ENCODE measurements at places on chromosomes 2 and 18.

- DNase-seq, result no peak
Observed at GRCh38 chr2:54424555-54425163, 31.5 kb upstream of the SPTBN1 start.

DNA sequence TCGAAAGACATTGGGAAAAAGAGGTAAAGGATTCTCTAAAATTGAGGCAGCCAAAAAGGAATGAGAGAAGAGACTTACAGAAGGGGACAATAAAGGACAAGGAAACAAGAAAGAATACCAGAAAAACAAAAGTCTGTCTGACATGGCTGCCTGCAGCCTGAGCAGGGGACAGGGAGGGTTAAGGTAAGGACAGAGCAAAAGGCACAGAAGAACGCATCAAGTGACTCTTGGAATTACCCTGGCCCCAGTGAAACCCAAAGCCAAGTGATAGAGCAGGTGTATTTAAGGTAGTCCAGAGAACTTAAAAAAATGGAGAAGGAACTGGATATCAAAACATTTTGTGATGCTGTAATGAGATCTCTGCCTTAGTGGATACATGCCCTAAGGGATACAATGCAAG lies 47.1 kb upstream of the XIRP2 start:
- no peak for DNase-seq

- DNase-seq, result no peak
Observed at GRCh38 chr2:18544171-18544570, 16.3 kb downstream of the RDH14 start.

DNA sequence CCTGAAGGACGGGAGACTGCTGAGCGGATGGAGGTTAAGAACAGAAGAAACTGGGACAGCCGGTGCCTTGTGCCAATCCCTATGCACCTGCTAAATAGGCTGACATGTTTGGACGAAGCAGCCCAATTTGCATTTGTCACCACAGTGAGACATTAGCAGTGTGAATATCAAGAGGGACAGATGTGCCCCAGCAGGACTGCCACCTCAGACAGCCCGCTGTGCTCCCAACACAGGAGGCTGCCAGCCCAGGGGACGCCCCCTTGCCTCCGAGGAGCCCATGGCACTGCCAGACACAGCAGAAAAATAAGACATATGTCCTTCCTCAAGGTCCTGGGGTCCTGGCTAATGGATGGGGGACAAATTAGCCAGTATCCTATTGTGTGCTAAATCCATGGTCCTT lies 306.7 kb upstream of the POU3F3 start:
- no peak for DNase-seq

DNA sequence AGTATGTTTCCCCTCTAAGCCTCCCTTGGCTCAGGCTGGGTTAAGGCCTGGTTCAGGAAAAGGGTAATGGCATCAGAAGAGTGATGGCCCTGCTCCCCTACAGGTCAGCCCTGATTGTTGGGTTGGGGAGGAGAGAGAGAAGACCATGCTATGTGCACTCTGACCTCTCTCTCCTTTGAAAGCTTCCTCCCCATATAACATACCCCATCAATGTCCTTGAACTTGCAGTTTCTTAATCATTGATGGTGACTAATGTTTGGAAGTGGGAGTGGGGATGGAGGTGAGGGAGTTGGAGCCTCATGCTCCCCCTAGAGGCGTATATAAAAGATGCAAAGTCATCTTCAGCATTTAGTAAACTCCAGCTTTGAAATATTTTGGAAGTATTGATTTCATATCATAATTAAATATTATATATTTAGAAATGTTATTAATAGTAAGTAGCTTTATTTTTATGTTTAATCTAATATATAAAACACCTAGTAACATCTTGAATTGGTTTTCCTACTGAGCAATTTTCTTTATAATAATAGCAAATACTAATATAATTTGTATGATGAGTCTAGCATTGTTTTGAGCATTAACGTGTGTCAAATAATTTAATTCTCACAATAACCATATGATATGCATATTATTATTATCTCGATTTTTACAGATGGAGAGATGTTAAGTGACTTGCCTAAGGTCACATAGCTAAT lies 8.8 kb downstream of the PLCL1 start:
- DNase-seq, result no peak

- no peak for DNase-seq
Observed at GRCh38 chr2:45320956-45321355, 290.1 kb downstream of the SRBD1 start.

DNA sequence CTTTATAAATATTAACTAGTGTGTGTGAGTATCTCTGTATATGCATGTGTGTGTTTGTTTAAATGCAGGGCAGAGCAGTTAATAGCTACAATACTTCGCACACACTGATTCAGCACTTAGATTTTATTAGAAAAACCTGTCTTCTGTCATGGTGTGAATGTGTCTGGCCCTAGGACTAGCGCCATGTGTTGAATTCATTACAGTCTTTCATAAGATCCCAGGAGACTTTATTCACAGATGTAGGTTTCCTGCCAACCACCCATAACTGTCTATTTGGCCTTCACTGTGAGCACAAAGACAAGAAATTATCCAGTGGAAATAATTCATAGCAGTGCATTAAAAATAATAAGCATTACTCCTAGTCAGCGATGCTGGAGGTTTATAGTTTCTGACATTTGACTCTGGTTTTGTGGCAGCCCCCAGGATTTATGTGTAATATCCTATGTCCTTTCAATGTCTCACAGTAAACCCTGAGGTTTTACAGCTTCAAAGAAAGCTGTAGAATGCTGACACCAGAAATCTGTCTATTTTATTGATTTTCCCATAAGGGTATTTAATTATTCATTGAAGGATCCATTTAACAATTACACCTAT lies 93.9 kb downstream of the ZNF804A start:
- no peak for DNase-seq

DNA sequence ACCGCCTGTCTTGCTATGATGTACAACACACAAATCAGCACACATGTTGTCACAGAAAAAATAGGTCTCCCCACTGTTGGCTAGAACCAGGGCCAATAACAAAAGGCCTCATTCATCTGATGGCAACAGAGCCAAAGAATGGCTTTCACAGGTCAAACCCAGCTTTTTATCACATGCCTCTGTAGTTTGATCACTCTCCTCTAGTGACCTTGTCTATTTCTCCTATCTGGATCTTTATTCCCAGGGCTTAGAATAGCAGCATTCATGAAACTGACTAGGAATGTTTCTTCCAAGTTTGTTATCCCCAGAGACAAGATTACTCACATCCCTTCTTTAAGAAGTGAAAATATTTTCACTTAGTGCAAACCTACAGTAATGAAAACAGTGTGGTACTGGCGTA lies 285.8 kb upstream of the GYPC start:
- no peak for DNase-seq

DNA sequence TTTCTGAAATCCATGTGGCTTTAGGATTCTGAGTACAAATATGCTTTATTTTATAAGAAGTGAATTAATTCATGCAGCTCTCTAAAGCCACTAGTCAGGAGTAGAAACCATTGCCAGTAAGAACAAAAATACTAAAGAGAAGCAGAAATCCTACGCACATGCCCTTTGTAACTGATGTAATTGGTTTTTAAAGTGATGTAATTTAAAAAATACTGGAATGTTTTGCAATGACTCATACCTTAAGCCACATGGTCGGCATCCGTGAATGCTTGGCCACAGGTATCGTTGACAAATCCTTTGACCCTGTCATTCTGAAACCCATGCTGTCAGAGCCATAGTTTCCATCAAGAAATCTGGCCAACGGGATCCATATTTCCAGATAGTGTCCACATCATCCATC lies 213.3 kb downstream of the ACKR3 start:
- DNase-seq, result no peak

DNA sequence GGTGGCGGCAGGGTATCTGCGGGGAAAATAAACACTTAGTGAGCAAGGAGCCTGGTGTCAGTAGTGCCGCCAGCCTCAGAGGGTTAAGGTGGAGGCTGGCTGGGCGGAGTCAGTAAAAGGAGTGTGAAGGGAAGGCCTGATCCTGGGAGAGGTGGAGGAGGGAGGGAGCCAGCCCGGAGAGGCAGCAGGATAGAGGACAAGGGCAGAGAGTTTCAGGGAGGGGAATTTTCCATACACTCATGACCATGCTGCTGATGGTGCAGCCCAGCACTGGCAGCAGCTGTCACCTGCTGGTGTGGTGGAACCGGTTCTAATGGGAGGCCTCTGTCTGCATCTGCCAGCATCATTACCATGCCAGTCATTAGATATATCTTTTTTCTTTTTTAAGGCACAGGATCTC lies 2.0 kb upstream of the TEX44 start:
- DNase-seq, result no peak

GRCh38 chr18:24674605-24675004 lies 214.2 kb downstream of the HRH4 start:
- DNase-seq, result no peak

DNA sequence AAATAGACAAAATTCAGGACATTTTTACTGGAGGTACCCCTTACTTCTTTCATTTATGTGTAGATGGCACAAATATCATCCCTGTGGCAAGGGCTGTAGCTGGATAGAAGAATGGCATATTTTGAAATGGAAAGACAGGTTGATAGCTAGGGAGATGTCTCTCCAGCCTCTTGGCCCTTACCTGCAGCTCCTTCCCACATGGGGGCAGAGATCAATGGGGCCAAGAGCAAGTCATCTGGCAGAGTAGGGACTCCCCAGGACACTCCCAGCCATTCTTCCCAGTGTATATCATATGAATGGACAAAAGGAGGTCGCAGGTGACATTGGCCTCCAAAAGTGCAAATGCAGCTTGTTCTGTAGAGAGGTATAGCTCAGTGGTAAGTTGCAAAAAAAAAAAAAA lies 192.2 kb upstream of the ATP5MC3 start:
- DNase-seq, result no peak

- DNase-seq, result peak; percentile 39
Observed at GRCh38 chr2:219571311-219572236, at the start of gene OBSL1. Gene OBSL1 (minus strand): TSS chr2:219571539. CDS start chr2:219571232, 307 bp downstream.

- DNase-seq, result no peak
Observed at GRCh38 chr2:21043744-21044532, at the start of gene APOB. Gene APOB (minus strand): TSS chr2:21044073. CDS start chr2:21043945, 128 bp downstream.

All from GM12892 (cell line).